Left ventricle myocardium inferior (tissue), 1 donor: ENCODE measurements at places on chromosomes 12 and 14.

DNA sequence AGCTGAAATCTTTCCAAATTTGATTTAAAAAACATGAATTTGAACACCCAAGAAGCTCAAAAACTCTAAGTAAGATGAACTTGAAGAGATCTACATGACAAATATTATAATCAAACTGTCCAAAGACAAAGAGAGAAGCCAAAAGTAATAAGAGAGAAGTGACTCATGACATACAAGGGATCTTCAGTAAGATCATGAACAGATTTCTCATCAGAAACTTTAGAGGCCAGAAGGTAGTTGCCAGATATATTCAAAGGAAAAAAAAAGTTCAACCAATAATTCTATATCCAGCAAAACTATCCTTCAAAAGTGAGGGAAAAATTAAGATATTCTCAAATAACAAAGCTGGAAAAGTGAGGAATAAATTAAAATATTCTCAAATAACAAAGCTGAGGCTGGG is 35.1 kb upstream of the MMP19 start:
- no peak for DNase-seq

DNA sequence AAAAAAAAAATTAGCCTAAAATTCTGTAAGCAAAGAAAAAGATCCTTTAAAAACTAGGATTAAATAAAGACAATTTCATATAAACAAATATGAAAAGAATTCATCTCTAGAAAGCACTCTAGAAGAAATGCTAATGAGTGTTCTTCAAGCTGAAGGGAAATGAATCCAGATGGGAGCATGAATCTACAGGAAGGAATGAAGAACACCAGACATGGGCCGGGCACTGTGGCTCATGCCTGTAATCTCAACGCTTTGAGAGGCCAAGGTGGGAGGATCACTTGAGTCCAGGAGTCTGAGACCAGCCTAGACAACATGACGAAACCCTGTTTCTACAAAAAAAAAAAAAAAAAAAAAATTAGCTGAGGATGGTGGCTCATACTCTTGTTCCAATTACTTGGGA is 297.2 kb downstream of the FBXL14 start:
- DNase-seq: no peak

GRCh38 chr14:61498303-61498702 is 176.9 kb downstream of the PRKCH start:
- no peak for DNase-seq

GRCh38 chr12:115468087-115468510 is 784.1 kb upstream of the TBX3 start:
- no peak for DNase-seq

DNA sequence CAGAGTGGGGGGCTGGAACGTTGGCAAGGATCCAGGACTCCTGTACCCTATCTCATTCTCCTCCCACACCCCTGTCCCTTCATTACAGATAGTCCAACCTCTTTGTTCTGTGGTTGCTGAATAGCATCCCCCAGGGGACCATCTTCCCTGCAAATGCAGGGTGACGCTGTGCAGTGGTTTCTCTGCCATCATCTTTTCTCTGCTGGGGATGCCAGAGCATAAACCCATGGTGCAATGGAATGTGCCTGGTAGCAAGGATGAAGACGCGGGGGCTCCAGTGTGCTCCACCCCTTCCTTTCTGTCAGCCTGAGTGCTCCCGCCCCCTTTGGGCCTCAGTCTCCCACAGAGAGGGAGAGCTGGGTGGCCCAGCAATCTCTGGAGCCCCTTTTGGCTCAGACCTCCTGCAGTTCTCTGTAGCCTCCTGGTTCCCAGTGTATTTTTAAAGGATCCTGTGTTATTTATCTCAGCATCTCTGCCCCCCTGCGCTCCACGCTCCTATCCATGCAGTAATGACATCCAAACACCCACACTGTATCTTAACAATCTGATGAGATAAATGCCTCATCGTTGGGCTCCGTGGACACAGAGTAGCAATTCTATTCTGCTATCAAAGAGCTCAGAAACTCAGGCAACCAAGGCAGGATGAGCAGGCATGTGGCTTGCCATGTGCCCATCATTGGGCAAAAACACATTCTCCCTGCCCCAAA is 212.8 kb downstream of the CACNA1C start:
- DNase-seq: no peak
